ENCODE measurements at places on chromosomes 12 and 14.
A peak's percentile ranks its signal among the peaks of the same experiment; 100 is the strongest.

GRCh38 chr12:93113317-93114006 lies 184.4 kb upstream of the EEA1 start:
- DNase-seq, result no peak

DNA sequence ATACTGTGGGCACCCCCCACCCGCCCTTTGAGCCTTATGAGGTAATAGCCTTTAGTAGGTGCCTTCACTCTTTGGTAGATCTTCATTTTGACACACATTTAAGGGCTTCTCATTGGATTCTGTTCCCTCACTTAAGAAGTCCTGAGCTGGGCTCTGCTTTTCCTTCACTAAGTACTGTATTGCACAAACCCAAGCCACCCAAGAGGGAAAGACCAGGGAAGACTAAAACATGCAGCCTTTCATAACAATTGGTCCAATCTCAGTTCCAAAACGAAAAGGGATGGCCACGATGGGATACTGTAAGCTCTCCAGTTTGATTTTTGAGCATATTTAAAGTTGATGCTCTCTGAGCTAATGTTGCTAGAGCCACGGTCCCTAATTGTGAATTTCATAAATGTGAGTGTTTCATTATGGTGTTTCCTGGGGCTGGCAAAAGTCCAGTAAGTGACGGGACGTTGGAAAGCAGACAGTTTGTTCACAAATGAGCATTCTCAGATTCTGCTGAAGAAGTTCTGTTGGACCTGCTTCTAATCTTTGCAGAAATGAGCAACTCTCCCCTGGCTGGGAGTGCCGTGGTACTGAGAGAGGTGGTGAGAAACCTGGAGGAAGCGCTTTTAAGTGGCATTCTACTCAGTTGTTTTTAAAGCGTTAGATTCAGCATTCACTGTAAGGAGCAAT lies 9.4 kb downstream of the SSPN start:
- DNase-seq, result no peak

DNA sequence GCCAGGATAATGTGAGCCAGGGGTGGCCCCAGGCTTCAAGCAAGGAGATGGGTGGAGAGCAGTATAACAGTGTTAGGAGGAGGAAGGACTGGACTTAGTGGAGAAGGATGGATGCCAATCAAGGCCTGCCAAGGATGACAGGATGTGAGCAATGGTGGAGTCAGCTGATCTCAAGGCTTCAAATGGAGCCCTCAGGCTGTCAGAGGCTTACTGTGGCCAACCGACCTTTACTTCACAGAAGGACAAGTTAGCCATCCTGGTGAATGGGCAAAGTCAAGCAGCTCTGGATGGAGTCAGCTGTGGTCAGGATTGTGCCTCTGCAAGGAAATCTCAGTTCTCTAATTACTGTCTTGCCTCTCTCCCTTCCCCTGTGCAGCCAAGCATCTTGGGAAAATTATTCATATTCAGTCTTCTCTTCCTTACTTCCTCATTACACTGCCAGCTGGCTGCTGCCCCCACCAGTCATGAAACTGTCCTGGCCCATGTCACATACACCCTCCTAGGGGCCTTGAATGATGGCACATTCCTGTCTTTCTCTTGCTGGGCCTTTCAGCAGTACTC lies 7.6 kb upstream of the STAT6 start:
- no peak for DNase-seq

- DNase-seq, result no peak
Observed at GRCh38 chr14:104723651-104724406, at the start of gene ADSS1. TSS of gene ADSS1 (plus strand) at chr14:104724229. CDS start at chr14:104724271, 42 bp downstream.

DNA sequence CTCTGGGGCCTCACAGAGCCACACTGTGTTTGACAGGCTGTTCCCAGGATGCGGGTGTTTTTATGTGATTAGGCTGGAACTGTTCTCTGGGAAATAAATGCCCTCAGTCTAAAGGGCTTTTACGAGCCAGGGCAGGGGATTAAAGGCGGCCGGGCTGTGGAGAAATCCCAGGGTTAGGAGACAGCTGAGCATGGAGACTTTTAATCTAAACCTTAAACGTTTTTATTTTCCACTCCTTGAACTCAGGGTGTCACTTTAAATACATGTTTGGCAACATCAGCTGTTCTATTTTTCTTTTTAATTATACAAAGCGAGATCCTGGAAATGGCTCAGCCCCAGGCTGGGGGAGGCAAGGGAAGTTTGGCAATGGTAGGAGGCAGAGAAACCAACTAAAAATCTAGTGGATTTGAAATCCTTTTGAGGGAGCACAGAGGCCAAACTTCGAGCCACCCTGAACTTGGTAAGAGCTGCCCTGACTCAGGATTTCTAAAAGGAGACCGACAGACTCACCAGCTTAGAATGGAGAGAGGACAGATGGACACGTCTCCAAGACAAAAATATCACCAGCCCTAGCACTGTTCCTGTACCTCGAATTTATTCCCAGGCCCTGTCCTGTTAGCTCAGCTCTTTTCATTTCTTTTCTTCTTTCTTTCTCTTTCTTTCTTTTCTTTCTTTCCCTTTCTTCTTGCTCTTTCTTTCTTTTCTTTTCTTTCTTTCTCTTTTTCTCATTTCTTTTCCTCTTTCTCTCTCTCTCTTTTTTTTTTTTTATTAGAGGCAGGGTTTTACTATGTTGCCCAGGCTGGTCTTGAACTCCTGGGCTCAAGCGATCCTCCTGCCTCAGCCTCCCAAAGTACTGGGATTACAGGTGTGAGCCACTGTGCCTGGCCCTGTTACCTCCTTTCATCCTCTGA lies 15.8 kb upstream of the ORAI1 start:
- no peak for DNase-seq

DNA sequence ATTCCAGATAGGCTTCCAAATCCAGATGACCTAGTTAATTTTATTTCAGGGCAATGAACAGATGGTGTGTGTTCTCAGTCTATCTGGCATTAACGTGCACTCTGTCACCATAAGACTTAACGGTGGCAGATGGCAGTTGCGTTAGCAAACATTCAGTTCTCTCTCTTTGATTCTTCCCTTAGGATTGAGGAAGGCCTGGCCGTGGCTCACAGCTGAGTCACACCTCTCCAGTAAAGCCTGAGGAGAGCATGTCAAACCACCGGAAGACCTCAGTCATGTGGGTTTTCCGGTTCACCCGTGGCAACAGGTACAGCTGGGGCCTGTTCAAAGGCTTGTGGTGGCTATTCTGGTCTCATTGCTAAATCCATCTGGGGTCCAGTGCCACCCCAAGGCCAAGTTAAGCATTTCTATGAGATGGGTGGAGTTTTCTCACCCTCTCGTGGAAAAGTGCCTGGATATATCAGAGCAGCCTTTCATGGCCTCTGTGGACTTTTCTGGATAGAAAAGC lies 545.1 kb upstream of the ATP2B1 start:
- DNase-seq, result peak; percentile 95

DNA sequence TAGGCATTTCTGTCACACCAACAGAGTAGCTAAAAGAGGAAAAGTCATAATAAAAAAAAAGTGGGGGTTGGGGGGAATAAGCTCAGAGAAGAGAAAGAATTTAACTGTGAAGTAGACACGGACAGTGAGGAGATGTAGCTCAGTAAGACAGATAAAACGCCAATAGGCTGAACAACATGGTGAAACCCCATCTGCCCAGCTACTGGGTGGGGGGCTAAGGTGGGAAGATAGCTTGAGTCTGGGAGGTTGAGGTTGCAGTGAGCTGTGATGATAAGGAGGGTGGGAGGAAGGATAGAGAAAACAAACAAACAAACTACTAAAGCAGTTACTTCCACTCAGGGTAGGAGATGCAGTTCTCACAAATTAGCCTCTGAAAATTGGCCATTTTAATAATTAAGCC lies 25.0 kb downstream of the HECTD4 start:
- no peak for DNase-seq

DNA sequence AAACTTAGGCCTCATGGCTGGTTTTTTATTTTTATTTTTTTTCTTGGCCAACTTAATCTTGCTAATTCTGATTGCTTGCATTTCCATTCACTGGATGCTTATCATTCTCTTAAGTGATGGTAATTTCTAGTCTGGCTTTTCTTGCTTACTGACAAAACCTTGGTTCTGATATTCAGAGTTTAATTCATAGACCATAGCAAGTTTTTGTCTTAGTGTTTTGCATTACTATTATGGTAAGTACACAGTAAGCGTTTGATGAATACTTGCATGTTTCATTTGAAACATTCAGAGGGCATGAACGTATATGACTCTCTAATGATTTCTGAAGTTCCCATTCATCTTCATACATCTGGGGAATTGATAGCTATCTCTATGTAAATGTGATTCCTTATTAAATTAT lies 55.8 kb downstream of the GPHN start:
- no peak for DNase-seq

- no peak for DNase-seq
Observed at GRCh38 chr12:127158385-127159061, 1108.4 kb upstream of the TMEM132C start.

DNA sequence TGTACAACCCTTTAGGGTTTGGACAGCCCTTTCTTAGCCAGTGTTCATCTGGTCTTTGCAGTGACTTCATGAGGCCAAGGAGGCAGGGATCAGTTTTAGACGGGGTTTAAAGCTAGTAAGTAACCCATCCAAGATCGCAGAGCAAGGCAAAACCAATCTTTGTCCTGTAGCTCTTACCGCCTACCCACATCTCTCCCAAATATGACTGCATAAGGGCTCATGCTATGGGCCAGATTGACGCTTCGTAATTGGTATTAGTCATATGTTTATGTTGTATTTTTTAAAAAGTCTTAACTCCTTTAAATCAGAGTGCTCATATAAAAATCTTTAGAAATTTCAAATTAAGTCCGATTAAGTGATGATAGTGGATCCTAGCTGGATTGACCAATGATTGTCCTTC lies 3.7 kb upstream of the CLMN start:
- no peak for DNase-seq

GRCh38 chr12:69608114-69608513 lies 2.6 kb downstream of the LRRC10 start:
- peak; percentile 17 for DNase-seq

DNA sequence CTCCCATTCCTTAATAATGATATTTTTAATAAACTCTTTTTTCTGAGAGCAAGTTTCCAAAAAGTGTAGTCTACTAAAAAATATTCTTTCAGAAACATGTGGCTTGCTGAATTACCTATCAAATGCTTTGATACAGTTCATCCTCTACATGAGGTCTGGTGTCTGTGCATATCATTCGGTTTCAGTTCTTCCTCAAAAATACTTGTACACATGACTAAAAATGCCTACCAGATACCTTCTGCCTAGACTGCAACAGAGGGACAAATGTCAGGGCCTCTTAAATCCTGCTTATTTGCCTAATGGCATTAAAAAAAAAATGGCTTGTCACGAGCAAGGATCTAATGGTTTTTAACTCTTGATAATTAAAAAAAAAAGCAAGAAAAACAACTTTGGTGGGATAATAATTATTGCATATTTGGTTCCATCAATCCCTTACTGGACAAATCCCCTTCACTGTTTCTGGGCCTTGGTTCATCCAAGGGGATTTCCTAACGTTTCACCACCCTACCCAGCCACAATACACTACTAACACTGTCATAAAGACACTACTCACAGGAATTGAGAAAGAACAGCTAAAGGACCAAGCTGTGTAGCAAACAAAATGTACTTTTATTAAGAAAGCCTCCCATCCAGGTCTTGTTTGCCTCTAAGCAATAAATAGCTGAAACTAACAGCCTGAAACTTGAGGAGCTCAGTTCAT lies 45.7 kb downstream of the PARP11 start:
- no peak for DNase-seq

DNA sequence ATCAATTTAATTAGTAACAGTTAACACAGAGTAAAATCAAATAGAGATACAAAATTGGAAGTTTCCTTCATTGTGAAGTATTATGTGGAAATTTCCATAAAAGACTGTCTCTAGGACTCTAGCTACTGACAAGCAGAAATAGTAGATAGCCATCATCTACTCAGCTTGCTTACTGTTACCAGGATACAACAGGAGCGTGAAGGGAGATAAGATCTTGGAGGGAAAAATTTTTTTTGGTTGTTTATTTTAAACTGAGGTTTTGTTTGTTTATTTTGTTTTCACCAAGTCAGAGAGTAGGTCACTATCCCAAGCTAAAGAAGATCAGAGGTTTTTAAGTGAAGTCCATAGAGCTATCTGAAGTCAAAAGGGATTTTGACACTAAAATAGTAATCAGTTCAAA lies 861.3 kb upstream of the MGAT4C start:
- no peak for DNase-seq

- DNase-seq, result no peak
Observed at GRCh38 chr14:50335389-50335788, 23.3 kb downstream of the DMAC2L start.

DNA sequence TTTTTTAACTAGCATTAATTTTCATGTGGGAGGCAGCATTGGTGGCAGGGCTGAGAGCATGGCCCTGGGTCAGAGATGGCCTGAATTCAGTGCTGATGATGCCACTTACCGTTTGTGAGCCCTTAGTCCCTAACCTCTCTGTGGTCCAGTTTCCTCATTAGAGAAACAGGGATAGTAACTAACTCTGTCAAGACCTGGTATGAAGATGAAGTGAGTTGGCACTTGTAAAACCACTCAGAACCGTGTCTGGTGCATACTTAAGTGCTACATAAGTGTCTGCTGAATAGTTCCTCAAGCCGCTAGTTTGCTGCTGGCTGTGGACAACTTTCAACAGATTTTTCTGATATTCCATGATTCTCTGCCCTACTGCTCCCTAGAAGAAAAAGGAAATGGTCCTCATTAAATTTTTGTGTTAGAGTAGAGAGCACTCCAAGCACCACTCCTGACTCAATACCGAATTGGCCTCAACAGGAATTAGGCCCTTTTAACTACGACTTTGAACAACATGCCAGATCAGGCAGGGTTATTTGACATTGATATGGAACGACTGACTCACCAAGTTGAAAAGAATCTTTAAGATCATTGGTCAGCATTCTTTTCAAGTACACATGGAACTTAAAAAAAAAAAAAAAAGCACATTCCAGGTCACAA lies 250.2 kb downstream of the ANO2 start:
- DNase-seq, result no peak

- no peak for DNase-seq
Observed at GRCh38 chr14:86027144-86027543, 497.2 kb downstream of the FLRT2 start.

DNA sequence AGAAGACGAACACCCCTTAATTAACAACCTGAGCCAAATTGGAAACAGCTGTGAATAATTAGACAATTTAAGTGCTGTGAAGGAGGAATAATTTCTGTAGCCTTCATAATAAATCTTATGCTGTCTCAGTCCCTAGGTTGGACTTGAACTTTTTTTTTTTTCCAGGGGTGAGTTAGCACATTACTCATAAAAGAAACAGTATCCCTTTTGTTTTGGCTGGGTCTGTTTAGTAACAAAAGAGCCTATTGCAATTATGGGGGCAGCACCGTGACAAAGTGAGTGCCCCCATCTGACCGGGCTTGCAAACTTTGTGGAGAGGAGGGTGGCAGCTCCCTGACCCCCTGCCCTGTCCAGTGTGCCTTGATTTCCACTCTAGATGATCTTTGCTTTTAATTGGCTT lies 167.4 kb downstream of the DICER1 start:
- no peak for DNase-seq

GRCh38 chr12:57765698-57766463 lies 997 bp downstream of the CYP27B1 start:
- no peak for DNase-seq

DNA sequence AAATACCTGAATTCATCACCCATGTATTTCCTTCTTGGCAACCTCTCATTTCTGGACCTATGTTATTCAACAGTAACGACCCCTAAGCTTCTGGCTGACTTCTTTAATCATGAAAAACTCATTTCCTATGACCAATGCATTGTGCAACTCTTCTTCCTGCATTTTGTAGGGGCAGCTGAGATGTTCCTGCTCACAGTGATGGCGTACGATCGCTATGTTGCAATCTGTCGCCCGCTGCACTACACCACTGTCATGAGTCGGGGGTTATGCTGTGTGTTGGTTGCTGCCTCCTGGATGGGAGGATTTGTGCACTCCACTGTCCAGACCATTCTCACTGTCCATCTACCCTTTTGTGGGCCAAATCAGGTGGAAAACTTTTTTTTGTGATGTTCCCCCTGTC lies 356 bp downstream of the OR4Q2 start:
- no peak for DNase-seq

Data from GF-D8 (cell line).